Uterus (tissue), 4 donors: ENCODE measurements at places on chromosomes 6 and 20.
A peak's percentile ranks its signal among the peaks of the same experiment; 100 is the strongest.

DNA sequence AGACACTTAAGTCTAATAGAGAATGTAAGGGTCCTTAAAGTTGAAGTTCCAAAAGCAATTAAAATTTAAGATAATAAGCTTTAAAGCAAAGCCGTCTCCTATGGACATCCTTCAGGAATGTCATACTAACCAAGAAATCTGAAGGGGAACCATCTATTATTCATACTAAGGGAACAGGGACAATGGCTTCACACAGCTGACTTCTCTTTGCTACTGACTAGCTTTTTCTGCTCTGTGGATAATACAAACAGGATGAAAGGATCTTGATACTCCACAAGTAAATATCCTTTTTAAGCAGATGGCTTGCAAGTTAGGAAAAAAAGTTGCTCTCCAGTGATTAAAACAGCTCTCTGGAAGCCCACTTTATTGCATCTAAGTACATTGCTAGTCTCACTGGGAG, 178.6 kb downstream of the BACH2 start:
- no peak for DNase-seq

- no peak for DNase-seq
These were observed 2.8 kb upstream of the CDH22 start for GRCh38 chr20:46311039-46311650.

DNA sequence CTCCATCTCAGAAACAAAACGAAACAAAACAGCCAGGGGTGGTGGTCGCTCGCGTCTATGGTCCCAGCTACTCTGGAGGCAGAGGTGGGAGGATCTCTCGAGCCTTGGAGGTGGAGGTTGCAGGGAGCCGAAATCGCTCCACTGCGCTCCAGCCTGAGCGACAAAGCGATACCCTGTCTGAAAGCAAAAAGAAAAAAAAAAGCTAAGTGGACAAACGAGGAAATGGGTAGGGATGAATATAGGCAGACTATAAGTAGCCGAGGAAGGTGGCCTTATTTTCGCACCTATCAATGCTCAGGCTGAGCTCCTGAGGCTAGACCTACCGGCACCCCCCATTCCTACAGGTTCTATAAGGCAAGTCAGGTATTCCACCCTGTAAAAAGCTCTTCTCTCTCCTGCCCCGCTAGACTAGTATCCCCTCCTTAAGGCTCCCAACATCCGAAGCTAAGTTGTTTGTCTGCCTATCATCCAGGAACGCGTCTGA, 650 bp upstream of the CASP8AP2 start:
- DNase-seq, result no peak

- DNase-seq, result no peak
These were observed 44.0 kb upstream of the ZBTB24 start for GRCh38 chr6:109526905-109527628.

DNA sequence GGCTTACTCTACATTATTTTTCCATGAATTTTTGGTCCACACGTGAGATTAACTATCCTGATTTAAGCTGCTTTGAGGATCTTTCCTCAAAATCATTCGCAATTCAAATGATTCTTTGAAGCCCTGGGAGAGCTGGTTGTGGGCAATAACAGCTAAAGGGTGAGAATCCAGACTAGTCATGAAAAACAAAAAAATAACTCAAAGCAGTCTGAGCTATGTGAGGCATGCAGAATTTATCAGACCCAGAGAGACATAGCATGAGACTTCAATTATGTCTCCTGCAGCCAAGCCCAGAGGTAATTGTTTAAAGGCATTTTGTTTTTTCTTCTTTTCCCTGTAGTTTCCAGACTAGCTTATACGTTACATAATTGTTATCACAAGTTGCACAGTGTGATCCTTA, 517.3 kb upstream of the PTCHD4 start:
- DNase-seq, result no peak

DNA sequence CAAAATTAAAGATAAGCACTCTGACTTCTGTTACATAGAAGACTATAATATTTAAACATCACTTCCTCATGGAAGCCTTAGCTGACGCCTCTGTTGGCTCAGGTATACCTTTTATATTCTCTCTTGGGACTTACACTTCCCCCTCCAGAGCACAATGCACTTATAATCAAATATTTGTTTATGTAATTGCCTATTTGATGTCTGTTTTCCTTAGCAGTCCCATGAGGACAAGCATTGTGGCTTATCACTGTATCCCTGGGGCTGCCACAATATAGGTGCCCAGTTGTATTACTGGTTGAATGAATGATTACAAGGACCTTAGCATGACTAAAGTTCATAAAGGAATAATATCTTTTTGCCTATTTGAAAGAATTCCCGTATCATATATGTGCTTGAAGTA, 186.7 kb upstream of the VGLL2 start:
- no peak for DNase-seq

GRCh38 chr6:42168650-42169049, 4.5 kb upstream of the GUCA1A start:
- no peak for DNase-seq

- peak; percentile 63 for DNase-seq
These were observed 42.2 kb upstream of the FOXP4 start for GRCh38 chr6:41503827-41504465.

DNA sequence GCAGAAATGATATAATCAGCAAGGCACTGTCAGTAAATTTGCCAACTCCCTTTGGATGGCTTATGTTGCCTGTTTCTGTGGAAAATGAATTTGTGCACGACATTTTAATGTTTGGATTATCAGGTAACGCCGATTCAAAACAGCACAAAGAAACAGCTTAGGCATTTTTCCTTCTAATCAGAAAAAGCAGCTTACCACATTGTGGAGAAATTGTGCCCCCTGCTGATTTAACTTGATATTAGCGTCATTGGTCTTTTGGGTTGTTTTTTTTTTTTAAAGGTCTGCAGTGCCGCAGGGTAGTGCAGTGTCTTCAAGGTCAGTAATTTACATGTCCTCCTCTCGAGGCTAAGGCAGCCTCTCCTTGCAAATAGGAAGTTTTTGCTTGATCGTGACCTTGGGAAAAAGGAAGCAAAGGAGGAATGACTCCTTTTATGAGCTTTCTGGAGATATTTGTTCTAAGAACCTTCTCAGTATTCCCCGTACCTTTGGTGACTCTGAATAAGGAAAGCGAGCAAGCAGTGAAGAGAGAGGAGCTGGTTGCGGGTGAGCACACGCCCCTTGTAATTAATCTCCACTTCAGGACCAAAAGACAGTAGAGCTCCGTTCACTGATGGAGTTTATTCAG, 79.1 kb downstream of the ELOVL4 start:
- no peak for DNase-seq

DNA sequence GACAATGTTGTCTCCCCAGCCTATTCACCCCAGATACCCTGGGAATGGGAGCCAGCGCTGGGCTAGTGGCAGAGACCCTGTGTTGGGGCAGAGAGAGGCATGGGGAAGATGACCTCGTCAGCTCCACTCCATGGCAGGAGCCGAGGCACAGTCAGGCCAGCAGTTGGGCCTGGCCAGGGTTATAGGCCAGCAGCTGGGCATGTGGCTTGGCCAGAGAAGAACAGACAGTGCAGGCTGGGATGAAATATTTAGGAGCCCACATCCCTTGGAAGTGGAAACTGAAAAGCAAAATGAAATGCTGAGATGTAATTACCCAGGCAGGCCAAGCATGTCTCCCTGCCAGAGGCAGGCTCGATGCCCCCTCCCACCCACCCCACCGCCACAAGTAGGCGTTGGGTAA, 70.0 kb downstream of the GRM4 start:
- DNase-seq, result no peak

GRCh38 chr6:150906641-150907326, 41.3 kb downstream of the MTHFD1L start:
- DNase-seq, result no peak

DNA sequence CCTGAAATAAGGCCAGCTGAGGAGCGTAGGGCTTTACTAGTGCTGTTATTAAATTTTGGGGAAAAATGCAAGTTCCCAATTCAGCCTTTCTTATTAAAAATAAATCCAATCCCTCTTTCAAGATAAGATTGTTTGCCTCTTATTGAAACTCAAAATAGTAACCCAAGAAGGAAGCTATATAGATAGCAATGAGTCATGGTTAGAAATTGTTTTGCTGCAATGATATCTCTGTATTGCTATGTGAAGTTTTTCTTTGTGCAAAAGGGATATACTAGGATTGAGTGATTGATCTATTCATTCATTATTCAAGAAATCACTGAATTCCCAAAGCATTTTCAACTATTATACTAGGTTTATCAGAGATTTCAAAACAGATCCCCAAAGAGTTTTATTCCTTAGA, 93.0 kb upstream of the HDAC2 start:
- DNase-seq, result no peak
